Mesothelial cell of epicardium (in vitro differentiated cells): ENCODE measurements at places on chromosomes 7 and 10.

- no peaks in the 10 kb centered on the region for H3K36me3 ChIP-seq
- DNase-seq = no peak
- H3K4me1 ChIP-seq = peaks cover 22% of the 10 kb centered on the region
- no peaks in the 10 kb centered on the region for H3K27me3 ChIP-seq
- no peak overlapping the region for H3K4me3 ChIP-seq
These were observed 11.8 kb upstream of the CALD1 start for GRCh38 chr7:134767520-134768168.

DNA sequence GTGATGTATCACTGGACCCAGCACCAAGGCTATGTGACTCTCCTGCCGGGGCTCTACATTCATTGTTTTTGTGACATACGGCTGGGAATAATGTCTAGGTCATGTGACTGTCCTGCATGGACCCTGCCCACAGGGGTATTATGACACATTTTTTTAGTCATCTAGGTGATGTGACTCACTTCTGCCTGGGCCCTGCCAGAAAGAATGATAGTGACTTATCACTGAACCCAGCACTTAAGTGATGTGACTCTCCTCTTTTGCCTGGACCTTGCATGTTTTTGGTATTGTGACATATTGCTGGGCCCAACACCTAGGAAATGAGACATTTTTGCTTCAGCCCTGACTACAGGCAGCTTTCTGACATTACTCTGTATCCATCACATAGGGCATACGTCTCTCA lies 51.1 kb upstream of the ZNF107 start:
- no peak for DNase-seq
- H3K27ac ChIP-seq = no peak overlapping the region
- H3K27me3 ChIP-seq = no peaks in the 10 kb centered on the region
- H3K36me3 ChIP-seq = peaks cover 4% of the 10 kb centered on the region

- no peak for DNase-seq
- no peaks in the 10 kb centered on the region for H3K36me3 ChIP-seq
These were observed 525.7 kb downstream of the KCNMA1 start for GRCh38 chr10:77111611-77112550.

- H3K36me3 ChIP-seq = no peaks in the 10 kb centered on the region
- no peak overlapping the region for H3K4me3 ChIP-seq
- H3K27ac ChIP-seq = no peak overlapping the region
- H3K27me3 ChIP-seq = no peaks in the 10 kb centered on the region
- H3K4me1 ChIP-seq = peaks cover 4% of the 10 kb centered on the region
These were observed 37.7 kb upstream of the SLC26A4 start for GRCh38 chr7:107622894-107623293.

- H3K27ac ChIP-seq = no peak overlapping the region
- H3K4me3 ChIP-seq = no peak overlapping the region
- H3K36me3 ChIP-seq = peaks cover 14% of the 10 kb centered on the region
- H3K4me1 ChIP-seq = no peaks in the 10 kb centered on the region
- no peaks in the 10 kb centered on the region for H3K27me3 ChIP-seq
These were observed 39.2 kb upstream of the FGFR2 start for GRCh38 chr10:121637437-121637836.

DNA sequence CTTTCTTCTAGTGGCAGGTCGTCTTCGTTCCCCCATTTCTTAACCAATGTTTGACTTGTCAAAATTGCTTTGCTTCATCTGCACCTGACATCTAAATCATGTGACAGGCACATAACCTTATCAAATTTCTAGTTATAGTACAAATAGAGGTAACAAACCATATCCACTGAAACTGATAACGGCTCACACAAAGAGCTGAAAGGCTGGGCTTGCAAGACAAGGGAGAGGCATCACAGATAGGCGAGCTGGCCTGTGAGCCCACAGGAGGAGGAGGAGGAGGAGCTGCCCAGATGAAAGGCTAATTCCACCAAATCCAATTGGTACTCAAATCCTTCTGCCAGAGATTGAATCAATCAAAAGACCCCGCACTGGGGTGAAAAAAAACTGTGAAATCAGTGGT lies 80.2 kb upstream of the NEBL start:
- no peaks in the 10 kb centered on the region for H3K36me3 ChIP-seq
- H3K27me3 ChIP-seq = peaks cover 3% of the 10 kb centered on the region
- no peak overlapping the region for H3K4me3 ChIP-seq
- H3K27ac ChIP-seq = no peak overlapping the region
- no peak for DNase-seq

DNA sequence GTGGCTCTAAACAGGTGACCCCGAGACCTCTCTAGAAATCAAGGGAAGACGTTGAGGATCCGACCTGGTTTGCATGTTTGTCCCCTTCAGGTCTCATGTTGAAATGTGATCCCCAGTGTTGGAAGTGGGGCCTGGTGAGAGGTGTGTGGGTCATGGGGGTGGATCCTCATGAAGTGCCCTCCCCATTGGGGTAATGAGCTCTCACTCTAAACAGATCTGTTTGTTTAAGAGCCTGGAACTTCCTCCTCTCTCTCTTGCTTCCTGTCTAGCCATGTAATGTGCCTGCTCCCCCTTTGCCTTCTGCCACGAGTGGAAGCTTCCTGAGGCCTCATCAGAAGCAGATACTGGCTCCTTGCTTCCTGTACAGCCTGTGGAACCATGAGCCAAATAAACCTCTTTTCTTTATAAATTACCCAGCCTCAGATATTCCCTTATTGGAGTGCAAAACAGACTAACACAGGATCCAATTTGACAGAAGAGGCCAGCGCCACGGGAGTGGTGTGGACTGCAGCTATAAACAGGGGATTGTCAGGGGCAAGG lies 10.8 kb upstream of the POLM start:
- H3K4me1 ChIP-seq = peaks cover 7% of the 10 kb centered on the region
- no peak overlapping the region for H3K27ac ChIP-seq
- no peak for DNase-seq
- no peaks in the 10 kb centered on the region for H3K36me3 ChIP-seq

DNA sequence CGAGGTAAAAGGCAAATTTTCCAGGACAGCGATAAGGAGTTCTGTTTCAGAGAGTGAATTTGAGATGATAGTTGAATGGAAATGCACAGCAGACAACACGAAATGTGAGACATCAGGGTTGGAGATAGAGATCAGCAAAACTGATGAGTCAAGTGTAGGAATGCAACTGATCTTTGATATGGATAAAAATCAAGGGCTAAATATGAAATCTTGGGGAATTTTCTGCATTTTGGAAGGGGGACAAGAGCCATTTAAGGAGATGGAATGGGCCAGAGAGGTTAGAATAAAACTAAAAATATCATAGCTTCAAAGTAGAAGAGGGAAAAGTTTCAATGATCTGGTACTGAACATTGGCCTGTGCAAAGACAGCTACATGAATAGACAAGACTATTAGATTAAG lies 11.5 kb downstream of the CISD1 start:
- no peak overlapping the region for H3K27ac ChIP-seq
- H3K4me1 ChIP-seq = peaks cover 14% of the 10 kb centered on the region
- no peak for DNase-seq
- peaks cover 11% of the 10 kb centered on the region for H3K36me3 ChIP-seq

DNA sequence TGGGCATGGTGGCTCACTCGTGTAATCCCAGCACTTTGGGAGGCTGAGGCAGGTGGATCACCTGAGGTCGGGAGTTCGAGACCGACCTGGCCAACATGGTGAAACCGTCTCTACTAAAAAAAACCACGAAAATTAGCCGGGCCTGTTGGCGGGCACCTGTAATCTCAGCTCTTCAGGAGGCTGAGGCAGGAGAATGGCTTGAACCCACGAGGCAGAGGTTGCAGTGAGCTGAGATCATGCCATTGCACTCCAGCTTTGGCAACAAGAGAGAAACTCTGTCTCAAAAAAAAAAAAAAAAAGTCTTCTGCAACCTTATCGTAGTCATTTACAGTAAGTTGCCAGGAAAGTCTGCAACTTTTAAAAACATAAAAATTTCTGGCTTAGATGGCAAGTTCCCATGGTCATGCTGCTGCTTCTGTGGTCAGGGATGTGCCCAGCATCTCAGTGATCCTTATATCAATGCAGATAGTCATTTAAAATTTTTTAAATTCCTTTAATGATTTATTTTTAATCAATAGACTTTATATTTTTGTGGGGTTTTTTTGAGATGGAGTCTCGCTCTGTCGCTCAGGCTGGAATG lies 15.6 kb downstream of the SUFU start:
- no peak for DNase-seq
- no peak overlapping the region for H3K4me3 ChIP-seq
- H3K36me3 ChIP-seq = peaks cover 18% of the 10 kb centered on the region
- H3K4me1 ChIP-seq = peaks cover 4% of the 10 kb centered on the region
- H3K27me3 ChIP-seq = no peaks in the 10 kb centered on the region
- H3K27ac ChIP-seq = no peak overlapping the region

DNA sequence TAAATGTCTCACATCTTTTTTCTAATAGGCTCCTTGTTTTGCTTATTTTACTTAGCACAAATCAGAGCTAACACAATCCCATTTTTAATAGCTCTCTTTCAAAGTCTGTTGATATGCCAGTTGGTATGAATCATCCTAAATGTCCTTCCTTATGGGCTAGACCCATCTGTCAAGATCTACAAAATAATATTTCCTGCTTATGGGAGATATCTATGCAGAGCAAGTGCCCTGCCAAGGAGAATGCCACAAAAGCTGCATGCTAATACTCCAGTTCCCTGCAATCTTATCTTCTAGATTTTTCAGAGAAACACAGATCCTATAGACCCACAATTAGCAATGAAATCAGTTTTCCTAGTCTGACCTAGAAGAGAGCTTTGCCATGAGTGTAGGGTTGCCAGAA lies 230.8 kb upstream of the NPVF start:
- DNase-seq = no peak
- no peak overlapping the region for H3K4me3 ChIP-seq
- peaks cover 11% of the 10 kb centered on the region for H3K4me1 ChIP-seq
- peaks cover 64% of the 10 kb centered on the region for H3K27me3 ChIP-seq
- H3K36me3 ChIP-seq = no peaks in the 10 kb centered on the region

DNA sequence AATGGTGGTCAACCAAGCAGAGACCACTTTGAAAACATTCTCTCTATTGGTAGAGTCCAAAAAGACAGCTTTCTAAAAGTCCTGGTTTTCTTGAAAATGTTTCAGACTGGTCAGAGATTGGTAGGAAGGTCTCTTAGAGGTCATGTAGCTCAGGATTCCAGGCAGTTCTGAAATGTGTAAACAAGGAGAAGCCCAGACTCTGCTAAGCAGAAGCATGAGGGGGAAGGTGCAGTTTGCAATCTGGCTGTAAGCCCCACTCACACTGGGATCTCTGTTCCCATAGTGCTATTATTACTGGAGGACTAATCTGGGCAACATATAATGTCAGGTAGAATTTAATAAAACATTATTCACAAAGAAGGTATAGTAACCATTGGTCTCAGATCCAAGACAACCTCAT lies 101.1 kb downstream of the MAGI2 start:
- peaks cover 5% of the 10 kb centered on the region for H3K4me1 ChIP-seq
- H3K36me3 ChIP-seq = no peaks in the 10 kb centered on the region
- no peaks in the 10 kb centered on the region for H3K27me3 ChIP-seq
- no peak overlapping the region for H3K27ac ChIP-seq
- H3K4me3 ChIP-seq = no peak overlapping the region
- no peak for DNase-seq

GRCh38 chr10:48272682-48273081 lies 1.8 kb downstream of the FRMPD2 start:
- H3K36me3 ChIP-seq = no peaks in the 10 kb centered on the region
- DNase-seq = no peak
- H3K4me3 ChIP-seq = no peak overlapping the region
- no peaks in the 10 kb centered on the region for H3K4me1 ChIP-seq
- H3K27ac ChIP-seq = no peak overlapping the region

DNA sequence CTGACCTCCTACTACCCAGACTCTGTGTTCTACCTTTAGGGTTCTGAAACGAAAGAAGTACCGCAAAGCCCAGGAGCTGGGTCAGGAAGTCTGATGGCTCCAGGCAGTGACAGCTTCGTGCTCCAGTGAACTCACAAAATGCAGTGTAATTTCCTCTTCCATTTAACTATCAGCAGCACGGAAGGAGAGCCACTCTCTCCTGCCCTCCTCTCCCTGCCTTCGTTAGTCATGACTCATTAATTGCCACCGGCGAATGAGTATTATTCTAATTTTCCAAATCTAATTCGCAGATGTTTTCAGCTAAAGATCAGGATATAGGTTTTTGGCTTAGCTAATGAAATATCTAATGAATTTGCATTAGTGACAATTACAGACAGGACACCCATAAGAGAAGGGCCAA lies 1262.0 kb downstream of the TYW1 start:
- H3K4me1 ChIP-seq = peaks cover 5% of the 10 kb centered on the region
- no peaks in the 10 kb centered on the region for H3K36me3 ChIP-seq
- H3K27me3 ChIP-seq = peaks cover 31% of the 10 kb centered on the region
- DNase-seq = no peak
- H3K27ac ChIP-seq = no peak overlapping the region

GRCh38 chr10:131200856-131201470 lies 110.6 kb downstream of the TCERG1L start:
- DNase-seq = no peak
- H3K36me3 ChIP-seq = no peaks in the 10 kb centered on the region
- no peaks in the 10 kb centered on the region for H3K4me1 ChIP-seq

DNA sequence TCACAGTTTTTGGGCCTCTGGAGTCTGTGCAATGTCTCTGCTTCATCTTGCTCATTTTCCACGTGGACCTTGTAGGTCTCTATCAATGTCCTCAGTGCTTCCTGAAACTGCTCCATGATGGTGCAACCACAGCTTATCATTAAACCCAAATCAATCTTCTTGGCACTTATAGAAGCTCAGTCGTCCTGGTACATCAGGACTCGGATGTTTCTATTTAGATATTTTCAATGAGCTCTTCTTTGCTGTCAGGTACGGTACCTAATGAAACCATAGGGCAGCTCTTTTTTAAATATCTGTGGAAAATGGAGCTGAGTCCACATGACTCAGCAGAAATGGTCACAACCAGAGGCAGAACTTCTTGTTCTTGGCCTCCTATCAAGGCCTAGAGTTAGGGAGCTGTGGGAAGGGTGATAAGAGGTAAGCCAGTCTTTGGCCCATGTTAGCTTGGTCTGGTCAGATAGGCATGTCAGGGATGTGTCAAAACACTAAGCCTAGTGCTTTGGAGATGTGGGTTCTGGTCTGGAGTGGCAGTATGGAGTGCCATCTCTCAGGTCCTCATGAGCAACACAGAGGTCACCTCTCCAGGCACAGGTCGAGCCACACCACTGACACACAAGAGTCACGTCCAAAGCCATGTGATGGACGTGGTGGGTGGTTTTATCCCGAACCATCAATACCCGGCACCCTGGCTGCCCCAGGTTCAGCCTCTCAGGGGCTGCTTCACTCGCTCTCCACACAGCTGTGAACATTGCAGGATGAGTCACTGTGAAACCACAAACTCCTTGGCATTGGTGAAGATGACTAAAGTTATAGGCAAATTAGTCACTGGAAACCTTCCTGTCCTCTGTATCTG lies 87.0 kb downstream of the TBXAS1 start:
- H3K4me1 ChIP-seq = peaks cover 20% of the 10 kb centered on the region
- peaks cover 9% of the 10 kb centered on the region for H3K27me3 ChIP-seq
- no peak overlapping the region for H3K4me3 ChIP-seq
- no peaks in the 10 kb centered on the region for H3K36me3 ChIP-seq
- H3K27ac ChIP-seq = no peak overlapping the region

DNA sequence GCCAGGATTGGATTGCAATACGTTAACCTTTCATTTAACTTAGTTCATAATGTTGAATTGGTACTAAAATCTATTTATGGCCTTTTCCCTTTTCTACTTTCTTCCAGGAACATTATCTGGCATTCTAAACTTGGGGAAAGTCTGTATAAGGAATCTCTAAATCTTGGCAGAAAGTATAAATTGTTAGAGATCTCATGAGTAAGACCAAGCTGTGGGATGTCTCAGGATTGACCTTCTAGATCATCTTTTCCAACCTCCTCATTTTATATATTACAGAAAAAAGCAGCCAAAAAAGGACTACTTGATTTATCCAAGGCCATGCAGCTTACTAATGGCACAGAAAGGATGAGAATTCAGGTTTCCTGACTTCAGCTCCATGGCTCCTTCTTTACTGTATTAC lies 598.3 kb downstream of the INHBA start:
- no peaks in the 10 kb centered on the region for H3K27me3 ChIP-seq
- no peak for DNase-seq
- H3K27ac ChIP-seq = no peak overlapping the region
- H3K4me1 ChIP-seq = peaks cover 41% of the 10 kb centered on the region
